LoVo (cell line): ENCODE measurements at places on chromosomes 5 and 9.
A peak's percentile ranks its signal among the peaks of the same experiment; 100 is the strongest.

GRCh38 chr5:170434966-170435605 is 45.9 kb upstream of the KCNMB1 start:
- peak; percentile 49 for DNase-seq

DNA sequence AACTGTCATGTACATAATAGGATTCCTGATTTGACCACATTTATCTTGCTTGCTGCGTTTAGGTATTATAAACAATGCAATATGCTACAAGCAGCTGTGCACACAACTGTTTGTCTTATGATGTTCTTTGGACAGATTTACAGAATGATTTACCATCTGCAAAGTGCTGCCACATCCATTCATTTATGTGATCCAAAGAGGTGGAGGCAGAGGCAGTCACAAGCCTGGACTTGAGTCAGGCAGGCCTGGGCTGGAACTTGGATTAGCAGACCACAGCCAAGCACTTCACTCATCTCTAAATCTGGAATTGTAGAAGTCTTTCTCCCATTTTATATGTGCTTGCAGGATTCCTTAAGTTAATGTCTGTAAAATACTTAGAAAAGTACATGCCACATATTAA is 149.0 kb downstream of the INSYN2B start:
- no peak for DNase-seq

GRCh38 chr5:13356226-13356625 is 588.3 kb downstream of the DNAH5 start:
- DNase-seq, result no peak

GRCh38 chr5:133393776-133394476 is 218.4 kb downstream of the FSTL4 start:
- no peak for DNase-seq

DNA sequence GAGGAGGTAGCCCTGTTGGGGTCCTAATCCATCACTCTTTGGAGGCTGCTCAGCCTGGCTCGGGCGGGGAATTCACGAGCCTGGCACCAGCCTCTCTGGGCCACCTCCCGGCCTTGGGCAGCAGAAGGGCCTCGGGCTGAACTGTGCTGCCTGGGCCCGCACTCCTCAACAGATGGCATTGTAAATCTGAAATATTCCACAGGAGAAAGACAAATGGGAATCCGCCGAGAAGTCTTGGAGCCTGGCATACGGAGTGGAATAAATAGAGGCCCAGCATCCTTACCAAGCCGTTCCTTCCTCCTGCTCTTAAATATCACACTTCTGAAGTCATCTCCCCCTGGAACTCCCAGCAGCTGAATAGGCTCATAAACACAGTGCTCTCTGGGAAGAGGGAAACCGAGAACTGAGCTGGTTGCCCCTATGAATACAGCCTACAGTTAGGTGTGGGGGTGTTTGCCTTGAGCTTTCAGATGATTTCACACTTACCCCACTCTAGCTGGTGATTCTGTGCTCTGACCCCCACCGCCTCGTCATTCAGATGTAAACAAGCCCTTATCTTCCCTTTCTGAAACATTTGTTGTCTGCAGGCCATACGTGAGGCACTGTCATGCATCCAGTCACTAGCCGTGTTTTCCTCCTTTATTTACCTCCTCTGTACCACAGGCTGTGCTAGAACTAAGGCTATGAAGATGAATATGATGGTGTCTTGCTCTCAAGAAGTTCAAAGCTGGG is 455.0 kb upstream of the CLINT1 start:
- no peak for DNase-seq

DNA sequence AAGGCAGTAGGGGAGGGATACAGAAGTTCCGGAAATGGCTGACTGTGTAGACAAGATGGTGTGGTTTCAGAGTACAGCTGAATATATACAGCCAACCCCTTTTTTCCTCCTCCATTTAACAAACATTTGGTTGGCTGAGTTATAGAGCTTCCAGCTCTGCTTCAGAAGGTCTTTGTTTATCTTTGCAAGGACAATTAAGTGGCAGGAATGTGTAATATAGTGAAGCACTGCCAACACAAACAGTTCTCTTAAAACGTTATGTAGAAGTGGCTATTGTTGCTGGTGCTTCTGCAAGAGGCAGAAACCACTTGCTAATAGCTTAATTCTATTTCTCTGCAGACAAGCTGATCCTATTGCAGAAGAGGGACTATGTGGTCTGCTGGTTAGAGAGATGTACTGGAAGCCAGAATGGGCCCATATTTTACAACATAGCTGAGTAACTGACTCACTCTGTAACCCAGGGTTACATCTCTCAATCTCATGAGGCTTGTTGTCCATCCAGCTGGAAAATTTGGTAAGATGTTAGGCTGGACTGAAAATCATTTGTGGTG is 62.7 kb upstream of the OSMR start:
- no peak for DNase-seq

DNA sequence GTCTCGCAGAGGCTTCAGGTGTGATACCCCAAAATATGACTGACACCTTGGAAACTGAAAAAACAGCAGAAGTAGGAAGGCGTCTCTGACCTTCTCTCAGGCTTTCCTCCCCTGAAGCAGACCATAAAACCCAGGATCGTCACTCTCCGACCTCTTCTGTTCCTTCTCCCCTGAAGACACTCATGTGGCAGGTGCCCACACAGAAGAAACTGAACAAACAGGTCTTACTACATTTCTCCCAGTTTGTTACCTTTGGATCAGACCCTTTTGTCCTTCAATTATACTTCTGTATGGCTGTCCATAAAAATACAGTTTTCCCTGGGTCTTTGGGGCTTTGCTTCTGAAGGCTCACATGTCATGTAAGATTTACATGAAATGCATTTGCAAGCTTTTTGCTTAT is 10.3 kb upstream of the PRUNE2 start:
- no peak for DNase-seq

DNA sequence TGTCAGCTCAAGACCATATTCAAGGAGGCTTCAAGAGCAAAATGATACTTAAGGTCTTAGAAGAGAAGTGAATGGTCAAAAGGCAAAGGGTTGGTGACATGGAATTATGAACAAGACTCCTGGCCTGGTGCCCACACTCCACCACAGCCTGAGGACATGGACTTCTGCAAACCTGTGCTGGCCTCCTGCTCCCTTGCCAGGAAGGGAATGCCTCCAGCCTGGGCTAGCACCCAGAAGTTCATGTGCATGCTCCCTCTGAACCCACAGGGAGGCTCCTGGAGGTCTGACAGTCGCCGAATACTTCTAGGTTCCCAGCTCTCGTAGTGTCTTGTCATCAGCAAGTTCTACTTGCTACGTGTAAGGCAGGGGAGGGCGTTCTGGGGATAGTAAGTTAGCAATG is 156.7 kb downstream of the FSTL4 start:
- no peak for DNase-seq

DNA sequence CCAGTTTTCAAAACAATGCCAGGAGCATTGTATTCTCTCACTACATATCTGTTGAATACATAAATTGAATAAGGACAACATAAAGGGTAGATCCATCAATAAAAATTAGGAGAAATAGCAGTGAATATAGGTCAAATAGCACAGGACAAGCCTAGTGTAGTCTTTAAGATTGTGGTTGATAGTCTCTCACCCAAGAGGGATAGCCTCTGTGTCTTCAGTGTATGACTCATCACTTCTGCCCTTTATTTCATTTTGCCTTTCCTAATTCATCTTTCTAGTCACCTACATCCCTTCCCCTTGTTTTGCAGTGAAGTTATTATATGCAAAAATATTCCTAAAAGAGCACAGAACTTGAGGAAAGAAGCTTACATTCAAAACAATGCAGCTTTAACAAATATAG is 335.0 kb upstream of the TUSC1 start:
- DNase-seq, result no peak

DNA sequence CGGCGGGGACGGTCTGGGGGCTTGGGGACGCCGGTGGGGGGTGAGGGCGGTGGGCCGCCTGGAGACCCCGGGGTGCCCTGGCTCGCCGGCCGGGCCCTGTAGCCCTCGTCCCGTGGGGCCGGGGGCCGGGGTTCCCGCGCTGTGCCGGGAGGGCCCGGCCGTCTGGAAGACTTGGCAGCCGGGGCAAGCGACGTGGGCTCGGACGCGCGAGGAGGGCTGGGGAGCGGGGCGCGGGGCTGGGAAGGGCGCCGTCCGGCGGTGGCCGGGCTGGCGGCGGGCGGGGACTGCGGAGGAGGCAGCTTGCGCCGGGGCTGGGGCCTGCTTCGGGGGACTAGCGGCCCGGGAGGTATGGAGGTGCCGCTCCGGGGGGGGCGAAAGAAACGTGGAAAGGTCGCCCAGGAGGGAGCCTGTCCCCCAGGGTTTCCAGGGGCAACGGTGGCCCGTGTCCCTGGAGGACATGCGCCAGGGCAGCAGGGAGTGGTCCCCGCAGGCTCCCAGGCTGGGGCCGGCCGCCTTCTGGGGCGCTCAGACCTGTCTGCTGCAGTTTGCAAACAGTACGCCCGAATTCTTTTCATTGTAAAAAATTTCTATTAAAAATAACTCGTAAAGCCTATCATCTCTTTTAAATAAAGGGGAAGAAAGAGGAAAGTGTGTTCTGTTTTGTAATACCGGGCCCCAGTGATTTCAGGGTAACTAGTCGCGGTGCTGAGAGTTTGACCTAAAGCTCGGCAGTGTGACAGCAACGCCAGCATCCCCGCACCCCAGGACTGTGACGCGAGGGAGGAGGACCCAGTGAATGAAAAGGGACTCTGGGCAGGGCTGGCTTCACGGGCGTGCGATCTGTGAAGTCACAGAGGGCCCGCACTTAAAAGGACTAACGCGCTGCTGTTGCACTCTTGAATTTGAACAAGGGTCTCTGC is 752 bp upstream of the ANKH start:
- peak; percentile 61 for DNase-seq

DNA sequence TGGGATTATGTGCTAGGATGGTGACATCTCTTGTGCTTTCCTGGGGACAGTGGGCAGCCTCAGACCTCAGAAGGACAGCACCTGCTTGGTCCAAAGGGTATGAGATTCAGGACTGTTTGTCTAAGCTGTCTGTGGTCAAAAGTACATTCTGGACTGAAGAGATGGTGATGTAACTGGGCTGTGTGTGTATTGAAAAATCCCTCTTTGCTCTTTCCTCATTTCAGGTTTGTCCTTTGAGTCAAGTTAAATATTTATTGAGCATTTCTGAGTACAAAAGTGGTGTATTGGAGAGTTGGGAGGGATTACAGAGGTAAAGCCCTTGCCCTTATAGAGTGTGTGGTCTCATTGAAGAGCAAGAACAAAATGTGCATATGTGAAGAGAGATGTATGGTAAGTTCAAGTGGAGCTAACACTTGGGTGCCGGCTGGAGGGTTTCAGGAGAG is 46.7 kb downstream of the RCL1 start:
- DNase-seq, result no peak

- no peak for DNase-seq
Observed at GRCh38 chr5:56161927-56162326, 71.2 kb downstream of the ANKRD55 start.

- no peak for DNase-seq
Observed at GRCh38 chr9:94270009-94270408, 10.9 kb downstream of the ZNF169 start.

GRCh38 chr5:174292348-174292747 is 246.8 kb downstream of the NSG2 start:
- DNase-seq, result no peak

- DNase-seq, result no peak
Observed at GRCh38 chr5:179610903-179611265, 12.6 kb downstream of the HNRNPH1 start.

- DNase-seq, result no peak
Observed at GRCh38 chr9:81052846-81053245, 636.5 kb downstream of the TLE1 start.

GRCh38 chr5:19795218-19795617 is 192.8 kb downstream of the CDH18 start:
- DNase-seq, result no peak

DNA sequence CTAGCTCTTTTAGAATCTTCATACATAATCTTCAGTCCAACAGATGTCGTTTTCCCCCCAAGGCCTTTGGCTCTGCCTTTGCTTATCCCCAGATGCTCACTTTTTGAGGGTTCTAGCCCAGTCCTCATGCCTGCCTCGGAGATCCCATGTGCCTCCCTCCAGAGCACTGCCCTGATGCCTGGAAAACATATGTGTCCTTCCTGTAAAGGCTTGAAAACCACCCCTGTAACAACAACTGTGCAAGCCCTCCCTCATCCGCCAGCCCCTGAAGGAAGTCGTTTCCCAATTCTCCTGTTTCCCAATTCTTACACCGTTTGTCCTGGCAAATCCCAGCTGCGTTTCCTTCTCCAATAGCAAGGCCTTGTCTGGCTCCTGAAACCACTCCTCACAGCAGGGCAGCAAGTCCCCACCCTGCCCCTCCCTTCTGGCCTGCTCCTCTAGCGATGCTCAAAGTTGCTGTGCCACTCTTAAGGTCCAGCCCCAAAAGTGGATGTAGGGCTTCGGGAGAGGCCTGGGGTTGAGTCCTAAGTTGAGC is 52.2 kb downstream of the SLC36A1 start:
- no peak for DNase-seq

GRCh38 chr5:128885649-128886255 is 79.5 kb upstream of the SLC27A6 start:
- no peak for DNase-seq

DNA sequence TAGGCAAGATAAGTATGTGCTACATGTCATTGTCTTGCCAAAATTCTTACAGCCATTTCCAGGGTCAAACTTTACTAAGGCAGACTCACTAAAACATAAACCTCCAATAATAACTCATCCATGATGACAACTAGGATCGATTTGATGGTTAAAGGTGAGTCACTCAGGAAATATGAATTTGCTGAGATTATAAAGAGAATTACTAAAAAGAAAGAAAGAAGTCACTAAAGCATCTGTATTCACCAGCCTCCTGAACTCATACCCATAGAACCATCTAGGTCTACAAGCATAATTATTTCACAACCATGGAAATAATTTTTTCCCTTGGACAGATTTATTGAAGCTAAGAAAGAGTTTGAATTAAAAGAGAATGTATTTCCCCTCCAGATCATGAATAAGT is 258.6 kb downstream of the TLE1 start:
- DNase-seq, result no peak

DNA sequence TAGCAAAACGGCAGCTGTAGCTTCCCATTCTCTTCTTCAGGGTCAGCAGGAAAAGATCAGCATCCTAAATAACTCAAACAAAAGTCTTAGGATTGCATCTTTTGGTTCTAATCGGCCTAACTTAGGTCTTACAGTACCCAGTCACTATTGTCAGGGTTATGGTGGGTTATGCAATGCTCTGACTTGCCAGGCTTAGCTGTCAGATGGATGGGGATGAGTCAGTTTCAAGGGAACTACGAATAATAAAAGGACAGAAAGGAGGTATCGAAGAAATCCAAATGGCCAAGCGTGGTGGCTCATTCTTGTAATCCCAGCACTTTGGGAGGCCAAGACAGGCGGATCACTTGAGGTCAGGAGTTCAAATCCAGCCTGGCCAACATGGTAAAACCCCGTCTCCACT is 46.5 kb downstream of the PPP1R2B start:
- no peak for DNase-seq

GRCh38 chr5:66680221-66680620 is 84.0 kb downstream of the MAST4 start:
- DNase-seq, result no peak

DNA sequence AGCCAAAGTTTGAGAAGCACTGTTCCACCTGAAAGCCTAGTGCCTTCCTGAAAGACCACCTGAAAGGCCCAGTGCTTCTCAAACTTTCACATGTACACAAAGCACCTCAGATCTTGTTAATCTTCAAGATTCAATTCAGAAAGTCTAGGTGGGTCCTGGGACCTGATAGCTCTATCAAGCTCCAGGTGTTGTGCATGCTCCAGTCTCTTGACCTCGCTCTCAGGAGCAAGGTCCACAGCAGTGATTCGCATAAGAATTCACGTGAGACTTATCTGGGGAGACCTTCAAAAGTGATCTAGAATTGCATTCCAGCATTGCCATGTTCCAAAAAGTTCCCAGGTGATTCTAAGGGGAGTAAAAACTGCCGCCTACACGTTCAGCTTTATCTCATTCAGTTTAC is 102.1 kb downstream of the PIK3R1 start:
- DNase-seq, result no peak
